ENCODE measurements at places on chromosomes 11 and 22.

DNA sequence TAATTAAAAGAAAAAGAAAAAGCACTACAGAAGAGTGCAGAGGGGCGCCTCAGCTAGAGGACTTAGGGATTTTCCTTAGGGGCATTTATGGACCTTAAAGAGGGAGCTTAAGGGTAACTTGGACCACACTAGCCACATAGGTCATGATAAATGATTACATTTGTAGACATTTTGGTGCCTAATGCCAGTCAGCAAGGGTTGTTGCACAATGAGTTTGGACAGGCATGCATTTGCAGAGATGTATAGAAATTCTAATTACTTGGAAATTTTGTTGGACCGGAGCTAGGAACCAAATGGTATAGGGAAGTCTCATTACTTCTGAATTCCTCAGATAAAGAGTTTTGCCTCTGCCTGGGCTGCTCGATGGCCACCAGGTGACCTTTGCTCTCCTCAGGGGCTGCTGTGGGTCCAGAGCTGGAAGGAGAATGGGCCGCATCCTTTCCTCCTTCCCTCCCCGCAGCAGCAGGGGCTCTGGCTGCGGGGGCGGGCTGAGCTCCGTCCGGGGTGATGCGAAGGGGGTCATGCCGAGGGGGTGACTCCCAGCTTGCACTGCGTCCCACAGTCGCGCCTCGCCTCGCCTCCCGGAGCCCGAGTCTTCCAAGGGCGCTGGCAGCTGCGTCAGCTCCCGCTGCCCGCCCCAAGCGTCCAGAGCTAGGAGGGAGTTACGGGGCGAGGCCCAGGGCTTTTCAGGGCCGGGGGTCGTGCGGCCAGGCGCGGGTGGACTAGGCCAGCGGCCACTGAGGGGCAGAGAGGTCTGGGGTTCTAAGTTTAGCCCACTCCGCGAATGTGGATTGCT lies 20.3 kb upstream of the MALAT1 start:
- no peak for DNase-seq

GRCh38 chr11:79906164-79906563 lies 465.3 kb upstream of the TENM4 start:
- no peak for DNase-seq

GRCh38 chr22:46028106-46028991 lies 51.4 kb upstream of the WNT7B start:
- DNase-seq: no peak

DNA sequence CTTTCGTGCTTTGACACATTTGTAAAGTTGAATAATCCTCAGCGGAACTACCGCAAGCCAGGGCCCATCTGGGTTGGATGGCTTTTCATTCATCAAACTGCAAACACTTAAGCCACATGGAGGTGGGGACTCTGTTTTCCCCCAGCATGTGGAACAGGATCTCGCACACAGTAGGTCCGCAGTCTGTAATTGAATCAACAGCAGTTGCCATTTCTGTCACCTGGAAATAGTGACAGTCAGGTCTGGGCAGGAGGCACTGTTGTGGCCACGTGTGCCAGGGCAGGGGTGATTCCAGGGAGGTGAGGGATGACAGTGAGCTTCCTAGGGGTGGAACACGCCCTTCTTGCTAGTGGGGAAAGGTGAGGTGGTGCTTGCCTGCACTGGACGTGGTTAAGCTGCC lies 50.7 kb upstream of the ANO1 start:
- DNase-seq: no peak

DNA sequence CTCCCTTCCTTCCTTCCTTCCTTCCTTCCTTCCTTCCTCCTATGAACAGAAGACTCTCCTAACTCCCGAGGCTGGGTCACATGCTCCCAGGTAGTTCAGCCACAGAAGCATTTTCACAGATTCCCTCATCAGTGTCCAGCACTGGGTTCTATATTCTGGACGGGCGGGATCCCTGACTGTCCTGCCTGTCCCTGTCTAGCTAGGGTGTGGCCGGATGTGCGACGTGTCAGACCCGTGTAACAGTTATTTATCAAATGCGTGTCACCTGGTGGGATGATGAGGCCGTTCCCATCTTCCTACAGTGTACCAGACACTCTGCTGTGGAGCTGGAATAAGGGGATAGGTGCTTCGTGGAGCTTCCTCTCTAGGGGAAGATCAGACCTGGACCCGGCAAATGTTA lies 901.0 kb downstream of the BRD1 start:
- no peak for DNase-seq

- no peak for DNase-seq
Observed at GRCh38 chr22:23820748-23821211, 18.0 kb downstream of the DERL3 start.

- DNase-seq: no peak
Observed at GRCh38 chr11:12200991-12201985, 90.9 kb downstream of the MICAL2 start.

GRCh38 chr11:62732830-62733229 lies 4.5 kb downstream of the TTC9C start:
- no peak for DNase-seq

- no peak for DNase-seq
Observed at GRCh38 chr22:45568213-45568612, 65.5 kb downstream of the FBLN1 start.

DNA sequence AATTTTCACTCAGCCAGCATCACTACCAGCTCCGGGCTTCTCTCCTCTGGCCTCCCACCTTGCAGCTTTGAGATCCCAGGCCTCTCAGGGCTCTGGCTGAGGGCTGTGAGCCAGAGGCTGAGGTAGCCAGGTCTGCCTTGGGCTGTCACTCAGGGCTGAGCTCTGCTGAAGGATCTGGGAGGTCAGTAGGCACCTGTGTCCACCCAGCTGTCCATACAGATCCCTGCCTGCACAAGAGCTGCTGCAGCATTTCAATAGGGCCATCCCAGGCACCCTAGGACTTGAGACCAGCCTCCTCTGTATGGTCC lies 12.6 kb downstream of the KCNQ1OT1 start:
- no peak for DNase-seq

- no peak for DNase-seq
Observed at GRCh38 chr11:69924308-69925161, 105.3 kb upstream of the FGF3 start.
